Activated CD4-positive, alpha-beta T cell treated with anti-CD3 and anti-CD28 coated beads, Interleukin-2, amount 50 U/mL, for 4 hours (primary cell): ENCODE measurements at places on chromosomes 4 and X.

DNA sequence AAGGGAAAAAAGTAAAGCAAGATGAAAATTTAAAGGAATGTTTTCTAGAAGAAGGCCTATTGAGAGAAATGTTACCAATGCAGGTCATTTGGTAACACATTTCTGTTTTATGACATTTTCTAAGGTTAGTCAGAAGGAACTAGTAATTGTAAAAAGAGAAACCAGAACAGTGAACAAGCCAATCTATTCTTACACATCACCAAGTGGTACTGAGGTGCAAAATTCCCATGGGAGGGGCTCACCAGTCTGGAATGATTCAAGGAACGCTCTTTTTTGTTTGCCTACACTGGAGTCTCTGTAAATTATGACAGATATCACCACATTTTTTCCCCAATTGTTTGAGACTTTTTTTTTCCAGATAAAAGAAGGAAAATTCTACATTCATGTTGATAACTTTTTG is 404.7 kb upstream of the CNKSR2 start:
- no peak for DNase-seq

DNA sequence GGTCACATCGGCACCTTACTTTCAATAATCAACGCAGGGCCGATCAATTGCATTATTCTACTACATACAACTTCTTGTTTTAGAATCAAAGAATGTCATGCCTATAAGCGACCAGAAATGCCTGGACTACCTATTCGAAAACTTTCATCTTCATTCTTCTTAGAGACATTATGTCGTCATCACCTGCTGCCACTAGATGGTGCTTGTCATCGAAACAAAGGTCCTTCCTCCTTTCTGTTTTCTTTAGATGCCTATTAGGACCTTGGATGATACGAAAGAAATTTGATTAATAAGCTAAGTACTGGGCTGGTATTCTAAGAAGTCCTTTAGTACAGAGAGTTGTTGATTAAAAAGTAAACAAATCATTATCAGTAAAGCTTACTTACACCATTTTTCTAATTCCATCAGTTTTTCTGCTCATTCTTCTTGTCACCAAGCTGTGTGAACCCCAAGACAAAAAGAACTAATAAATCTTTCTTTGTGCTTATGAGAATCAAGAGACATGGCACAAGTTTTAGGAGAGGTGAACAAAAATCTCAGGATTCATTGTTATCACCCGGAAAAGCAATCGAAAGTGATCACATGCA is 154.5 kb upstream of the SLC4A4 start:
- peak; percentile 6 for DNase-seq

DNA sequence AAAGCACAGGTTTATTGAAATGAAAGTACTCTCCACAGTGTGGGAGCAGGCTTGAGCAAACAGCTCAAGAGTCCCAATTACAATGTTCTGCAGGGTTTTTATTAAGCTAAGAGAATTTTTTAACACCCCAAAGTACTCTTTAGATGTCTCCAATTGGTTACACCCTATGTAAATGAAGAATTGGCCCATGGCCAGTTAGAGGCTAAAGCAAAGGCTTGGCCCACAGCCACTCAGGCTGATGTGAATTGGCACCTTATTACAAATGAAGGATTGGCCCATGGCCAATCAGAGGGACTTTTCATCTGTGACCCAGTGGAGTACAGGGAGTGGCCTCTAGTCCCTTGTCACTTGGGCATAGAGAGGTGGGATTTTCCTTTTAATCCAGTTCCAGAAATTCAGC is 30.1 kb upstream of the IQCM start:
- DNase-seq = no peak

DNA sequence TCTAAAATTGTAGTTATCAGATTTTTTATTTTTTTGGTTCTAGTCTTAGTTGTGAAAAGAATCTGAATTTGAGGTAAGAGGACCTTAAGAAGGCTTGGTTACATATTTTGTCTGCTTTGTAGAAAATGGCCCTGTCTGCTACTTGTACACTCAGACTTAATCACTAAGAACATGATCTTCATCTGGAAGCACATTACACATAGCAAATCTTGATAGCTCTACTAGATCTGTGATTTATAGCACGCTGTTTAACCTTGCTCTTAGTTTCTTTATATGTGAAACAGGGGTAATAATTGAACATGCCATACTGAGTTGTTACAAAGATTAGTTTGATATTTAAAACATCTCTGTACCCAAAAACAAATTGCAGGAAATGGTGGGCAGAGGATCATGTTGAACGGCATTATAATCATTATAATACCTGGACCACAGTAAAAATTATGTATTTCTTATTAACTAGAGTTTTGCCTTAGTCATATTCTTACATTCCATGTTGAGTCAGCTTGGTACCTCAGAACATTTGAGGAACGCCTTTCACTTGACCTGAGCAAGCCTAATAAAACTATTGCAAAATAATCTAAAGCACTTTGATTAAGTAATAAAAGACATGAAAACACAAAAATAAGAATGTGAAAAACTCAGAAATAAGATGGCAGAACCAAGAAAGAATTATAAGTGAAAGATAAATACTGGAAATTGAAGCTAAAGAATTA is 738.0 kb upstream of the AADAT start:
- no peak for DNase-seq

- no peak for DNase-seq
Observed at GRCh38 chr4:164551713-164552040, 202.3 kb upstream of the SMIM31 start.

- no peak for DNase-seq
Observed at GRCh38 chrX:96432647-96433046, 252.0 kb upstream of the DIAPH2 start.

DNA sequence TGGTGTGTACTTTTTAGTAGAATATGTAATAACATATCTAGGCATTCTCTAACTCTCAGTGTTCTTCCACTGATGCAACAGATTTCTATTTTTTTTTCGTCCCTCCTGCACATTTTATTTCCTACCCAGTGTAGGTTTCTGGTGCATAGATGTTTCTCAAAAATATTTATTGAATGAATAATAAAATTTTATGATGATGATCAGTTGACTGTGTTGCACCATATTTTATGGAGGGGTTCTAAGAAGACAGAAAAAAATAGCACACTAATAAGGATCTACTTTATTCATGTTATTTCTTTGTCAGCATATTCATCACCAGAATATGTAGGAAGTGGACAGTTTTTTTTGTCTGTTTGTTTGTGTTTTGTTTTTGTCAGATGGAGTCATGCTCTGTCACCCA is 2529.3 kb downstream of the ARAP2 start:
- no peak for DNase-seq

DNA sequence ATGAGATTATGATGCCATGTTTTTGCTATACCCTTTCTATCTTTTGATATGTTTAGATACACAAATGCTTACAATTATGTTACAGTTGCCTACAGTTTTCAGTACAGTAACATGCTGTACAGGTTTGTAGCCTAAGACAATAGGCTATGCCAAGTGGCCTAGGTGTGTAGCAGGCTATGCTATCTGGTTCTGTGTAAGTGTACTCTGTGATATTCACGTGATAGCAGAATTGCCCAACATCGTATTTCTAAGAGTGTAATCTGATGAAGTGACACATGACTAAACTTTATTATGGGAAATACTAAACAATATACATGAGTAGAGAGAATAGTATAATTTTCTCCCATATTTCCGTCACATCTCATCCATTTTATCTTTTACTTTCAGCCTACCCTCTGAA is 97.0 kb downstream of the CLDN22 start:
- no peak for DNase-seq

DNA sequence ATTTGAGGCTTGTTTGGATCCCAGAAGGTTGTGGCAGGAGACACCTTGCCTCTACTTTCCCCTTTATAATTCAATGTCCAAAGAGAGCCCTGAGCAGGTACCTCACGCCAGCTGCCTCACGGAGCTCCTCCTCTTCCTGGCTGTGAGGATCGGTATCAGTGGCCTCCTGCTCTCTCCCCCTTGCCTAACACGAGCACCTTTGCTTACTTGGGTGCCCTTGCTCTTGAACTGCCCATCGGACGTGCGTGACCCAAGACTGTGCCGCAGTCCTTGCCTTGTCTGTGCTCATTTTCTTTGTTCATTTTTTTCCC is 27.8 kb upstream of the MSANTD1 start:
- DNase-seq = no peak

DNA sequence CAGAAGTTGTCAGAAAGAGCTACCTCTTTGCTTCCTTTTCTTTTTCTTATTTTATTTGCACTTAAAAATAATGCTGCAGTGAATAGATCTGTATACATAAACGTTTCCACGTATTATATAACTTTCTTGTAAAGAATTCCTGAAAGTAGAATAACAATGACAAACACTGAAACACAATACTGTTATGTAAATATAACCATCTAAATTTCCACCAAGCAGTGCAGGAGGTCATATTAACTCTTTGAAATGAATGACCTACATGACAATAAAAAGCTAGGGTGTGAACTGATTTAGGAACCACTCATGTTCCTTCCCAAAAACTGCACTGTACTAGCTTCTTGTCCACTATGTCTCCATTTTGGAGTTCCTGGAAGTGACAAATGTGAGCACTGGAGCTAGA is 85.8 kb downstream of the COX18 start:
- DNase-seq = no peak

DNA sequence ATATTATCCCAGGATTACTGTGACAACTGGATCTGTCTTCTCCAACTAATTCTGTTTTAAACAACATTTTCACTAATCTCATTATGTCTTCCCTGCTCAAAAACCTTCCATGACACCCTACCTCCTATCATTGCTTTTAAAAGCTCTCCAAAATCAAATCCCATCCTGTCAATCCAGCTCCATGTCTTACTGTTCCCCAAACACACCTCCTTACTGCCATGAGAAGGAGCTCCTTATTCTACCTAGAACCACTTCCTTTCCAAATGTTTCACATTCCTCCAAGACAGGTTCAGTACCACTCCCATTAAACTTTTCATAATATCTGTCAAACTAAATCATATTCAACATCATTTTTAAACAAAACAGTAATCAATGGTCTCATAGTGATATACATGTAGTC is 66.9 kb upstream of the WDR17 start:
- no peak for DNase-seq

DNA sequence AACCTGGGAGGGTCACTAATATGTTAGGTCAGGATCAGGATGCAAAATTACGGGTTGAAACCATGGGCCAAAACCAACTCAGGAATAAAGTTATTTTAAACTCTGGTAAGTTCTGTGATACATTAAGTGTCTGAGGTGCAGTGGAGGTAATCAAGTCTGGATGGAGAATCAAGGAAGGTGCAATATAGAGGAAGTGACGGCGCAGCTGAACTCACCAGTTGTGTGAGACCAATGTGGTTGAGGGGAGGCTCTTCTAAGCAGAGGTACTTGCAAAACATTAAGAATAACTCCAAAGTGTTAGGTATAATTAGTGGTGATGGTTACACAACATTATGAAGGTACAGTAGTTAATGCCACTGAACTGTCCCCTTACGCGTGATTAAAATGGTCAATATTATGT is 19.7 kb downstream of the GAB3 start:
- DNase-seq = no peak

GRCh38 chr4:14177987-14178386 is 550.5 kb upstream of the BOD1L1 start:
- no peak for DNase-seq

DNA sequence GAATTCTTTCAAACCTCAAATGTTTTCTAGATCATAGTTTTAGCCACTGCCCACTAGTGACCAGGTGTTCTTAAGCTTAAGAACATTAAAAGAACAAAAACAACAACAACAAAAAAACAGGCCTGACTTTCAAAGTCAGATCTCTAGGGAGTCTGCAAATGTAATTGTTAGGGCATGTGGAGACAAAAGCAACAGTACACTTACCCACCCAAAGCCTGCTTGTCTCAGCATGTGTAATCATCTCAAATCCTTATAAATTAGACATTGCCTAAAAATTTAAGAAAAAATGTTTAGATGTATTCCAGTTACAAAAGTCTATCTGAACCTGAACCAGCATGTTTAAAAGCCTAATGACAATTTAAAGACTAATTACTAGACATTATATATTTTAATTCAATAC is 79.9 kb downstream of the SLC7A11 start:
- no peak for DNase-seq

- no peak for DNase-seq
Observed at GRCh38 chrX:17067534-17067933, 121.1 kb downstream of the REPS2 start.

DNA sequence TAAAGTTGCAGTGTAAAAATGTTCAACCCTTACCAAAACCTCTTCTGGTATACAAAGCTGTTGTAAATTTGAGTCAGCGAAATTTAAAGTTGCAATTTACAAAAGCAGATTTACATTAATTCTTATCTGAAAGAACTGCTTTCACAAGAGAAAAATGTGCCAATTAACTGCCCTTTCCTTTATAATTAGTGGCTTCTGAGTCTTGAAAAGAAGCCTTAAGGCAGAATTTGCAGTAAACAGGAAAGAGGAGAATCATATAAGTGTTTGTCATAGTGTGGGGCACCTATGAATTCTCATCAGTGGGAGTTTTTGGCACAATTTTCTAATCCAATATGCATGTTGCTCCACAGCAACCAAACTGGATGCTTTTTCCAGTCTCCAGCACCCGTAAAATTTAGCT is 125.3 kb upstream of the GABRG1 start:
- DNase-seq = no peak

- no peak for DNase-seq
Observed at GRCh38 chr4:189302719-189303118, 638.0 kb upstream of the FRG1 start.

DNA sequence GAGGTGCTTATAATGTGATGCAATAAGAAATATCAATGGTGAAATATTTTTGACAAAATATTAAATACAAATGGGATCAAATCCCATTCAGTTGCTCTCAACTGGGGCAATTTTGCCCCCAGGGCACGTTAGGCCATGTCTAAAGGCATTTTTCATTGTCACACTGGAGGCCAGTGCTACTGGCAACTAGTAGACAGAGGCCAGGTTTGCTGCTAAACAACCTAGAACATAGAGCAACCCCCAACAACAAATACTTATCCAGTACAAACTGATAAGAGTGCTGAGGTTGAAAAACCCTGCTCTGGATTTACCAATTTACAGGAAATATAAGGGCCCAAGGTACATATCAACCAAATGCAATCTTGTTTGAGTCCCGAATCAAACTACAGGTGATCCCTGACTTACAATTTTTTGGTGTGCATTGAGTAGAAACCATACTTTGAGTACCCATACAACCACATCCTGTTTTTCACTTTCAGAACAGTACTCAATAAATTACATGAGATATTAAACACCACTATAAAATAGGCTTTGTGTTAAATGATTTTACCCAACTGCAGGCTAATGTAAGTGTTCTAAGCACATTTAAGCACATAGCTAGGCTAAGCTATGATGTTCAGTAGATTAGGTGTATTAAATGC is 237.5 kb downstream of the HNRNPD start:
- no peak for DNase-seq

GRCh38 chr4:128322986-128323385 is 35.4 kb upstream of the PGRMC2 start:
- no peak for DNase-seq

DNA sequence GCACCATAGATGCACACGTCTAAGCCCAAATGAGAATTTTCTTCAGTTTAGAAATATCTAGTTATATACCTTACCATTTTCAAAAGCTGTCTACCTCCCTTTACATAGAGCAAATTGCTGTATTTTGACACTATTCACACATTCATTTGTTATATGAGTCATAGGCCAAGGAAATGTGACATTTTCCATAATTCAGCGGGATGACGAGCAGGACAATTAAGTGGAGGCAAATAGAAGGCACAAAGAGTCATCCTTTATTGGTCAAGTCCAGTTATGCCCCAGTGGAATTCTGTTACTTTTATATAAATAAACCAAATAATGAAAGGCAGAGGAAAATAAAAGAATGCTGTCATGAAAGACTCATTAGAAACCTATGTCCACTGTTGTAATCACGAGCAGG is 27.9 kb downstream of the FGF13 start:
- no peak for DNase-seq

- no peak for DNase-seq
Observed at GRCh38 chrX:56812515-56813105, 83.6 kb downstream of the NBDY start.
